ENCODE measurements at places on chromosomes 11 and 22. TPM values are rescaled to one million over a fixed set of nuclear protein-coding genes. Genes with fewer than 3 reads are reported as not detected.

DNA sequence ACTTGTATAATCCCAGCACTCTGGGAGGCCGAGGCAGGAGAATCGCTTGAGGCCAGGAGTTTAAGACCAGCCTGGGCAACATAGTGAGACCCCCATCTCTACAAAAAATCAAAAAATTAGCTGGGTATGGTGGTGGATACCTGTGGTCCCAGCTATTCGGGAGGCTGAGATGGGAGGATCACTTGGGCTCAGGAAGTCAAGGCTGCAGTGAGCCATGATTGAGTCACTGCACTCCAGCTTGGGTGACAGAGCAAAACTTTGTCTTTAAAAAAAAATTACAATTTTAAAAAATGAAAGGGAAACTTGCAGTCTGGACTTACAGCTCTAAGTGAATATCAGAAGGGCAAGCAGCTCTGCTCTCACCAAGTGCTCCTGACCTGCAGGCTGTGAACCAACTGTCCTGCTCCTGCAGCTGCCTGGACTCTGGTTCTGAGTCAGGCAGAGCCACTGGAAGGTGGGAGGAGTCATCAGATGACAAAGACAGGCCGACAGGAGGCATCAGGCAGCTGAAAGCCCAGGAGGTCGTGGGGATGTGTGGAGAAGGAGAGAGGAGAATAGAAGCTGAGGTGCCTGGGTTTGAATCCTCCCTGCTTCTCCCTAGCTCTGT, 9.6 kb downstream of the SMTNL1 start:
- DNase-seq: no peak
- no peak overlapping the region for H3K4me3 ChIP-seq
- H3K36me3 ChIP-seq: peaks cover 2% of the 10 kb centered on the region
- H3K27me3 ChIP-seq: no peaks in the 10 kb centered on the region

The JAML gene
- total RNA-seq: 4.9 TPM

DNA sequence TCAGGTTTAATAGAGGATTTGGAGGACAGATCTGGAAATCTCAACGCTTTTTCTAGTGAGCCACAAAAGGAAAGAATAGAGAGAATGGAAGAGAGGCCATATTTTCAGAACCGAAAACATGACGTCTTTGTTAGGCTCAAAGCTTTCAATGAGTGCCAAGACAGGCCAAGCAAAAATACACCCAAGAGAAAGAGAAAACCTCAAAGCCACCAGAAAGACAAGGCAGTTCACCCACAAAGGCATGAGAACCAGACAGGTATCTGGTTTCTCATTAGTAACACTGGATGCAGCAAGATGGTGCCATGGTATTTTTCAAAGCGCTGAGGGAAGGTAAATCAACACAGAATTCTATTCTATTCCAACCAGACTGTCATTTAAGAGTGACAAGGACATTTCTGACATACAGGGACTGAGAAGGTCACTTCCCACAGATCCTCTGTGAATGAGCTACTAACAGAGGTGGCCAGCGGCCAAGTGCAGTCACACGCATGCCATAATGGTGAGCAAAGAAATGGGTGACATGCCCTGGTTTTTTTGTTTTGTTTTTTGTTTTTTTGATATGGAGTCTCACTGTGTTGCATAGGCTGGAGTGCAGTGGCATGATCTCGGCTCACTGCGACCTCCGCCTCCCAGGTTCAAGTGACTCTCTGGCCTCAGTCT, 41.9 kb downstream of the TOLLIP start:
- H3K4me3 ChIP-seq: no peak overlapping the region
- peaks cover 7% of the 10 kb centered on the region for H3K4me1 ChIP-seq
- H3K27ac ChIP-seq: no peak overlapping the region
- peak; percentile 65 for DNase-seq
- H3K27me3 ChIP-seq: no peaks in the 10 kb centered on the region

- peaks cover 9% of the 10 kb centered on the region for H3K4me1 ChIP-seq
- H3K4me3 ChIP-seq: no peak overlapping the region
- no peaks in the 10 kb centered on the region for H3K27me3 ChIP-seq
- no peak for DNase-seq
- H3K36me3 ChIP-seq: no peaks in the 10 kb centered on the region
- H3K27ac ChIP-seq: no peak overlapping the region
Measured at GRCh38 chr11:61026121-61027031, 54.9 kb downstream of the CD6 start.

DNA sequence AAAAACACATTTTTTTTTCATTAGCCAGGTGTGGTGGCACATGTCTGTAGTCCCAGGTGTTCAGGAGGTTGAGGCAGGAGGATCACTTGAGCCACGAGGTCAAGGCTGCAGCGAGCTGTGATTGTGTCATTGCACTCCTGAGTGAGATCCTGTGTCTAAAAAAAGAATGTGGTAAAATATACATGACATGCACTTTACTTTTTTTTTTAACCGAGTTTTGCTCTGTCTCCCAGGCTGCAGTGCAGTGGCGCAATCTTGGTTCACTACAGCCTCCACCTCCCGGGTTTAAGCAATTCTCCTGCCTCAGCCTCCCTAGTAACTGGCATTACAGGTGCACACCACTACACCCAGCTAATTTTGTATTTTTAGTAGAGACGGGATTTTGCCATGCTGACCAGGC, 22.5 kb upstream of the CLDN5 start:
- H3K4me1 ChIP-seq: no peaks in the 10 kb centered on the region
- H3K4me3 ChIP-seq: no peak overlapping the region
- no peaks in the 10 kb centered on the region for H3K27me3 ChIP-seq
- no peak for DNase-seq
- H3K27ac ChIP-seq: no peak overlapping the region

- no peak for DNase-seq
- H3K36me3 ChIP-seq: no peaks in the 10 kb centered on the region
- H3K27me3 ChIP-seq: no peaks in the 10 kb centered on the region
- no peak overlapping the region for H3K27ac ChIP-seq
Measured at GRCh38 chr11:13216019-13216710, 61.4 kb upstream of the BMAL1 start.

The KCNJ1 gene
- total RNA-seq: not detected

- H3K4me3 ChIP-seq: peak overlapping the region; percentile 6
Measured at GRCh38 chr22:31248138-31248745, 36.1 kb downstream of the LIMK2 start.

GRCh38 chr11:97354576-97354975, 964.8 kb downstream of the JRKL start:
- no peak for DNase-seq
- no peaks in the 10 kb centered on the region for H3K36me3 ChIP-seq
- H3K4me3 ChIP-seq: no peak overlapping the region
- H3K4me1 ChIP-seq: no peaks in the 10 kb centered on the region

DNA sequence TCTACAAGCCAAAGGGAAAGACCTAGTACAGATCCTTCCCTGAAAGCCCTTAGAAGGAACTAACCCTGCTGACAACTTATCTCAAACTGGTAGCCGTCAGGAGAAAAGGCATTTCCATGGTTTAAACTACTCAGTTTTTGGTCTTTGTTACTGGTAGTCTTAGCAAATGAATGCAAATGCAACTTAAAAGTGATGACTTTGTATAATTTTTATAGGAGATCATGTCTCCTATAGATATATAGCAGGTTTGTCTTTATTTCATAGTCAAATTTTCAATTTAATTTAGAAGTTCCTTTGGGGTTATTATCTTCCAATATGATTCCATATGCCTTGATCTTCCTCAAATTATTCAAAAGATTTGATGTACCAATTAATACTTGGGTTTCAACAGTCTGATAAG, 1173.0 kb upstream of the CNTN5 start:
- no peaks in the 10 kb centered on the region for H3K36me3 ChIP-seq
- H3K27me3 ChIP-seq: no peaks in the 10 kb centered on the region
- DNase-seq: no peak
- no peak overlapping the region for H3K27ac ChIP-seq
- no peaks in the 10 kb centered on the region for H3K4me1 ChIP-seq

The CBY1 gene
- total RNA-seq: 16.5 TPM

The PNPLA5 gene
- not detected for total RNA-seq

- no peaks in the 10 kb centered on the region for H3K36me3 ChIP-seq
- H3K4me1 ChIP-seq: no peaks in the 10 kb centered on the region
- no peaks in the 10 kb centered on the region for H3K27me3 ChIP-seq
- no peak overlapping the region for H3K27ac ChIP-seq
- DNase-seq: no peak
- no peak overlapping the region for H3K4me3 ChIP-seq
Measured at GRCh38 chr11:108620958-108621772, 27.6 kb upstream of the EXPH5 start.

GRCh38 chr11:110173811-110174644, 80.8 kb downstream of the ZC3H12C start:
- peak; percentile 77 for DNase-seq
- H3K4me1 ChIP-seq: peaks cover 8% of the 10 kb centered on the region
- H3K27ac ChIP-seq: no peak overlapping the region
- H3K4me3 ChIP-seq: no peak overlapping the region

DNA sequence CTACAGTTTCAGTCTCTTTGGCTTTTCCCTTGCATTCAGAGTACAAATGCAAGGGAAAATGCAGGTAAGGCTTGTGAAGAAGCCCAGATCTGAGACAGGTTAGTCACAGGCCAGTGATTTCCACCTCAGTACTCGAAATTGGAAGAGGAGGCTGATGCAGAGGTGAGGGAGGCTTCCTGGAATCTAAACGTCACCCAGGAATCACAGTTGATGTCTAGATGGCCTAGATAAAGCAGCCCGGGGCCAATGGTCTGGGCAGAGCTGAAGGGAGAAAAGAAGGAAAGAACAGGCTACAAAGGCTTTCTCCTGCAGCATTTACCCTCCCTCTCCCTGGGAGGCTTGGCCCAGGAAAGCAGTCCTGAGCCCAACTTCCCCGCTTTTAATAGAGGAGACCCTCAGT, 8.5 kb downstream of the TRIM6 start:
- H3K4me1 ChIP-seq: peaks cover 22% of the 10 kb centered on the region
- no peaks in the 10 kb centered on the region for H3K27me3 ChIP-seq
- no peak overlapping the region for H3K4me3 ChIP-seq
- H3K36me3 ChIP-seq: no peaks in the 10 kb centered on the region
- no peak for DNase-seq
- H3K27ac ChIP-seq: no peak overlapping the region

The KREMEN1 gene
- 7.3 TPM for total RNA-seq

The RAC2 gene
- 4.9 TPM for total RNA-seq

DNA sequence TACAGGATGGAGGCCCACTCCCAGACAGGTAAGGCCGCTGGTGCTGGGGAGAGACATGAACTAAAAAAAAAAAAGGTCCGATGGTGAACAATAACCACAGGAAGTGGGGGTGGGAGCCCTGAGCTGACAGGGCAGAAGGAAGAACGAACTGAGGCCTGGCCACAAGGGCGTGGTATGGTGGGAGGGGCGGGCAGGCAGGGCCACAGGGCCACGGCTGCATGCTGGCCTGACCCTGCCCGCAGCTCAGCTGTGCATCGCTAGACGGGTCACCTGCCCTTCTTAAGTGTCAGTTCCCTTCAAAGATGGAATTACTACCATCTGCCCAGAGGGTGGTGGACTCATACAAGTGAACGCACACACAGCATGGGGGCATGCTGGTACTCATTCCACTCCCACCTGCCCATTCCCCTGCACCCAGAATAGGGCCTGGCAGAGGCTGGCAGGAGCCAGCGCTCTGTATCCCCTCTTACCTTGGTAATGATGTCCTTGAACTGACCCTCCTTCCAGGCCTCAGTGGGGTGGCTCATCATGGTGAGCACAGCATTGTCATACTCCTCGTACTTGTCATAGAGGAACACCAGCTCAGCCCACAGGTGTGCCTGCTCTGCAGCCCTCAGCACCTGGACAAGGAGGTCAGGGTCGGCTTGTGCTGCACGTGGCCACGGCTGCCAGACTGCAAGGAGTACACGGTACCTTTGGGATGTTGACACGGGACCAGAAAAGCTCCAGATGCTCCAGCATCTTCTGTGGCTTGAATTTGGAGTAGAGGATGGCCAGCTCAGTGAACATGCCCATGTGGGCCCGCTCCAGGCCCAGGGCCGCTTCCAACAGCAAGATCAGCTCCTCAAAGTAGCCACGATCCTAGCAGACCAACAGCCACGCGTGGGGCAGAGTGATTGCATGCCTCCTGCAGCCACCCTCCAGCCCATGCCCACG, 17.5 kb upstream of the SLC25A1 start:
- no peak overlapping the region for H3K27ac ChIP-seq
- no peaks in the 10 kb centered on the region for H3K27me3 ChIP-seq
- no peaks in the 10 kb centered on the region for H3K36me3 ChIP-seq
- no peaks in the 10 kb centered on the region for H3K4me1 ChIP-seq
- no peak overlapping the region for H3K4me3 ChIP-seq

DNA sequence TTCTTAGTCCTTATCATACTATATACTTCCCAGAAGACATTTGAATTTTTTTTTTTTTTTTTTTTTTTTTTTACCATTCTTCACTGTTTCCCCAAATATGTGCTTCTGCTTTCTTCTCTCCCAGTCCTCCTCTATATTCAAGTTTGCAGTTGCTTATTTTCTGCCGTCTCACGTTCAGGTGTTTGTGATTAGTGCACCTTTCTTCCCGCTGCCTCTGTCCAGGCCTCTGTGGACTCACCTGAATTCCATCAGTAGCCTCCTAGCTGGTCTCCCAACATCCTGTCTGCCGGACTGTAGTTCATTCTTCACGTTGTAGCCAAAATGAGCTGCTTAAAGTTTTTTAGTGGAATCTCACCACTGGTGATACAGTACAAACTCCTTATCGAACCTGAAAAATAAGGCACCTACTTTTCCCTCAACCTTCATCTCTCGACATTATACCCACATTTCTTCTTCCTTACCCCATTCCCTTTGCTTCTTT, 795 bp upstream of the MSANTD4 start:
- H3K27ac ChIP-seq: peak overlapping the region; percentile 59
- H3K36me3 ChIP-seq: no peaks in the 10 kb centered on the region
- H3K27me3 ChIP-seq: no peaks in the 10 kb centered on the region
- H3K4me1 ChIP-seq: peaks cover 33% of the 10 kb centered on the region
- DNase-seq: no peak

The ZNF215 gene
- 7.3 TPM for total RNA-seq

DNA sequence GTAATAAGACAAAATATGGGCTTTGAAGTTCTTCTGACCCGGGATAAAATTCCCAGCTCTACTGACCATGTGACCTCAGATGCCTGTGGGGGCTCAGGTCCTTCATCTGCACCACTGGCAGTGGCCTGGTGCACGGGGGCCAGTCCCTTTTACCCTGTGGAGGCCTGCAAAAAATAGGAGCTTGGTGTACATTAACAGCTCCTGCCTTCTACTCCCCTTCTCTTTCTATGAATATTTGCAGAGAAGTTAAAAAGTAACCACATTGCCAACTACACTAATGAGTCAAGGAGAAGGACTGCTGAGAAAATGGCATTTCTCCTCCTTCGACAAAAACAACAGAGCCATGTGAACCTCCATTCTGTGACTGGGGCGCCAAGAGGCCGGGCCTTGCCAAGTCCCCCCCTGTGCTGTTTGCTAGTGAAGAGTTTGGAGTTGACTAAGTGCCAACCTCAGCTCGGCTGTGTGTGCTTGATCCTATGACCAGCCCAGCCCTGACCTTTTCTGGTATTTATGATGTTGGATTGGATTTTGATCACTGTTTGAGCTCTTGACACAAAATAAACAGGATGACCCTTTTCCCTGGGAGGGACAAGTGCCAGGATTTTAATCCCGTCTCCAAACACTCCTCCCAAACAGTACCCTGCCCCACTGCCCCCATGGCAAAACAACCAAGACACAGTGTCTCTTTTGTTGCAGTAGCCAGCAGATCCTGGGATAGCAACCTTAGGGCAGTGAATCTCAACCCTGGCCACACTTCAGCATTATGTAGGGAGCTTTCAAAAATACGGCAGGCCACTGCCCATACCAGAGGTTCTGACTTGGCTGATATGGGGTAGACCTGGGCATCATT, 380.1 kb downstream of the LARGE1 start:
- peaks cover 38% of the 10 kb centered on the region for H3K4me1 ChIP-seq
- no peak overlapping the region for H3K4me3 ChIP-seq
- peak; percentile 86 for DNase-seq

The PANX2 gene
- 0.33 TPM for total RNA-seq

All from body of pancreas (tissue), 4 donors.